ENCODE measurements at places on chromosomes 6 and 20. TPM values are rescaled to one million over a fixed set of nuclear protein-coding genes. Genes with fewer than 3 reads are reported as not detected.

DNA sequence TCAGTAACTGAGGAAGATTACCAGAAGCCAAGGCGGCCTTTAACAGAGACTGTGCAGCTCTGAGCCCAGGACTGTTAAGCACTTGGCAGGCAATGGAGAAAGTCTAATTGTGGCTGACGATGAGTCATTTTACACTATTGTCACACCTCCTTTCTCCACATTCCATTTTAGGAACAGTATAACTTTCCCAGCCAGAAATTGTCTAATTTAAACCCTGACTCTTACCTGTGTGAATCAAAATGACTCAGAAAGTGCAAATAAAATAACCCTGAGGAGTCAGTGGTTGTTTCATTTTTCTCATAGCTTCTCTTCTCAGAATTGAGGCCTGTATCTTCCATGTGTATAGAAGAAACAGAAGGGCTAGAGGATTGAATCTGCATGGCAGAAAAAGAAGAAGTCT is 40.0 kb upstream of the OPN5 start:
- DNase-seq, result no peak

DNA sequence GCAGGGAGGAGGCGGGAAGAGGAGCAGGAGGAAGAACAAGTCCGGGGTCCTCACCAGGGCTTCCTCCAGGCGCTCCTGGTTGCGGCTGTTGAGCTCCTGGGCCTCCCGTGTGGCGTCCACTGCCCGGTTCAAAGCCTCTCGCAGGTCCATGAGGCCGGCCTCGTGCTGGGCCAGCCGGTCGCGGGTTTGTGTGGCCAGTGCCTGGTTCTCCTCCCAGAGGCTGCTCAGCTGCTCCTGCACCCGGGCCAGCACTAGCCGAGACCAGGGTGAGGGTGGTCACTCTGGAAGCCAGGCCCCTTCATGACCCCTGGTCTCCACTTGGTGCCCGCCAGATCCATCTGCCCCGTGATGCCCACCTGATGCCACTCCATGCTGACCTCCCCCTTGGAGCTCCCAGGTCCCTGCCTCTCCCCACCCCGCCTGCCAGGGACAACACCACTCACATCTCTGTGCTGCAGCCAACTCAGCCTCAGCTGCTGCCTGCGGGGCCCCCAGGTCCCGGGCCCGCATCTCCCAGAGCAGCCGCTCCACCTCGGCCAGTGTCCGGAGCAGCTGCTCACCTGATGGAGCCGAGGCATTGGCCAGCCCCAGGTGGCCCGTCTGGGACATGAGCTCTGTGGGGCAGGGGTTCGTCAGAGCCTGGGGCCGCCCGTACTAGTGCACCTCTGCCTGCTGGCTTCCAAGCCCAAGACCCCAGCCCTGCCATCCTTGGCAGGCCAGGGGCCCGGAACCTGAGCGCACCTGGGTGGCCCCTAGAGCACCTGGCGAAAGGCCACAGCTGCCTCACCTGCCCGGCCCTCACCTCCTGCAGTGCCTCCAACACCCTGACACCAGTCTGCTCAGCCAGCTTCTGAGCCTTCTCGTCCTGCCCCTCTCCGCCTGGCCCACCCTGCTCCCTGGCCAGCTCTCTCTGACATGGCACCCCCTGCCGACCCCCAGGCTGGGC is 15.9 kb downstream of the ADRM1 start:
- peak; percentile 53 for DNase-seq

LY6G5B gene
- 5.7 TPM for total RNA-seq

GPSM3 gene
- total RNA-seq, result 5.9 TPM
